ENCODE measurements at places on chromosomes 12 and 14. TPM values are rescaled to one million over a fixed set of nuclear protein-coding genes. Genes with fewer than 3 reads are reported as not detected.

- no peak for DNase-seq
These were observed 210.2 kb upstream of the NPAS3 start for GRCh38 chr14:32728526-32728925.

- peak; percentile 35 for DNase-seq
These were observed 68.0 kb downstream of the RNF34 start for GRCh38 chr12:121467638-121468498.

DNA sequence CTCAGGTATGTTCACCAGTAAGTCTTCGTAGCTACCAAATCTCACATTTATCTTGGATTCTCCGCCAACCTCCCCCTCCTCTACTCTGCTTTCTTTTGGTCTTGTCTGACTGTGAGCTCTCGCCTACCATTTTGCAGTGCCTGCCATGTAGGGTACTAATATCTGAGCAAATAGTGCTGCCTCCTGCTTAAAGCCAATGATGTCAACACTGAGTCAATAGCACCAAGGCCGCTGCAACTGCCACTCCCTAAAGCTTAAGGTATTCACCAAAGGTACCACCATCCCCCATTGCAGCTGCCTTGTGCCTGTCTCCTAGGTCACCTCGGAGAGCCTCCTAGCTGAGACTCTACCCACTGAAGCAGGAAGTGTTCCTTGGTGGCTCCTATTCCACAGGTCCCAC is 114.8 kb upstream of the FUT8 start:
- DNase-seq: no peak

DNA sequence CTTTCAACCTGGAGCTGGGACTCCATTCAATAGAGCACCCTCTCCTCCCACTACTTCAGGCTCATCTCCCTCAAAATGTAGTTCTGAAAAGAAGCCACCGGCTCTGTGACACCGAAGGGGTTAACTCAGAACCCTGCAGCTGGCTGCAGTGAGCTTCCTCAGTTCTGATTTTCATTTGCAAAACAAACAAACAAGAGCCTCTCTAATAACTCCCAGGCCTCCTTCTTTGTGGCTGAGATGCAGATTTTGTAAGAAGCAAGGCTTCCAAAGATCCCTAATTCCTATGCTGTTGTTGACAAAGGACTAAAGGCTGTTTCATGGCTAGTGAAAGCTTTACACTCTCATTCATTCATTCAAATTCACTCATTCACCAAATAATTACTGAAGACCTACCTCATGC is 333.4 kb upstream of the TBX3 start:
- no peak for DNase-seq

SLCO1B1 gene
- not detected for total RNA-seq

DNA sequence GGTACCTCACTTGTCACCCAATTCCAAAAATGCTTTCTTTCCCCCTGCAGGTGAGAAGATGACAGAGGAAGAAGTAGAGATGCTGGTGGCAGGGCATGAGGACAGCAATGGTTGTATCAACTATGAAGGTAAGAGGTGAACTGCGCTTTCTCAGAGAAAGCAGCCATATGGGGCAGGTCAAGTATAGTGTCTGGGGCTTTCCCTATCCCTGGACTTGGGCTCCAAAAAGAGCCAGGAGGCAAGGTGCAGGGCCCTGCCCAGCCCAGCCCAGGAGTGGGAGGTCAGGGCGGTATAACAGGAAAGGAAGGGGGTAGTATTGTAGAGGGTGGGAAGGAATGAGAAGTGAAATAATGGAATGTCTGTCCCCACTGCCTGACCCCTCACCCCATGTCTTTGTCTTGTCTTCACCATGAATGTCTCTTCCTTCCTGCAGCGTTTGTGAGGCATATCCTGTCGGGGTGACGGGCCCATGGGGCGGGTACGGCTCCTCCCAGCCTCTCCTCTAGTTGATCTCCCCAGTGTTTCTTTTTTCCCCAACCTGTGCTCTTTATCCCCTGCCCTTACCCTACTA is 2.1 kb downstream of the MYL6 start:
- DNase-seq: no peak

C12orf54 gene
- total RNA-seq: not detected

- no peak for DNase-seq
These were observed 112.8 kb downstream of the NAV3 start for GRCh38 chr12:77943466-77943865.

SERPINA3 gene
- 223 TPM for total RNA-seq

GRCh38 chr12:110372056-110372425 is 31.5 kb downstream of the ANAPC7 start:
- DNase-seq: no peak

GRCh38 chr14:44954750-44955149 is 7.0 kb downstream of the KLHL28 start:
- no peak for DNase-seq

BEGAIN gene
- 0.53 TPM for total RNA-seq

SLC17A8 gene
- total RNA-seq: not detected

- DNase-seq: no peak
These were observed 280.4 kb upstream of the GARIN6 start for GRCh38 chr12:99367181-99367580.

GRCh38 chr12:92556637-92557421 is 146.0 kb upstream of the PLEKHG7 start:
- no peak for DNase-seq

DNA sequence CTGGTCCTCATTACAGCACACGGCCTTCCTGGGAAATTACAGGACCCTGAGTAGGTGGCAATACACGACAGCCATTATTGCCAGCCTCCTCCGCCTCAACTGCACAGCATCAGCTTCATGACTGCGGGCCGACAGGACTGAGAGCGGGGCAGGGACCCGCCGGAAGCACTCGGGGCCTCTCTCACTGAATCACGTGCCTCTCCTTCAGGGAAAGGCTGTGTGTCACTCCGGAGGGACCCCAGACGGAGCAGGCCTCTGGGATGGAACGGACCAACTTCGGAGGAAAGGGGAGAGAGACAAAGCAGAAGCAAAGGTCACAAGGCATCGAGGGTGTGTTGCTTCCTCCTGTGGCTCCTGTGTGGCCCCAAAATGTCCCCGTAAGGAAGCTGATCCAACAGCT is 90.0 kb downstream of the RNF34 start:
- no peak for DNase-seq

SIX6 gene
- total RNA-seq: not detected

DNA sequence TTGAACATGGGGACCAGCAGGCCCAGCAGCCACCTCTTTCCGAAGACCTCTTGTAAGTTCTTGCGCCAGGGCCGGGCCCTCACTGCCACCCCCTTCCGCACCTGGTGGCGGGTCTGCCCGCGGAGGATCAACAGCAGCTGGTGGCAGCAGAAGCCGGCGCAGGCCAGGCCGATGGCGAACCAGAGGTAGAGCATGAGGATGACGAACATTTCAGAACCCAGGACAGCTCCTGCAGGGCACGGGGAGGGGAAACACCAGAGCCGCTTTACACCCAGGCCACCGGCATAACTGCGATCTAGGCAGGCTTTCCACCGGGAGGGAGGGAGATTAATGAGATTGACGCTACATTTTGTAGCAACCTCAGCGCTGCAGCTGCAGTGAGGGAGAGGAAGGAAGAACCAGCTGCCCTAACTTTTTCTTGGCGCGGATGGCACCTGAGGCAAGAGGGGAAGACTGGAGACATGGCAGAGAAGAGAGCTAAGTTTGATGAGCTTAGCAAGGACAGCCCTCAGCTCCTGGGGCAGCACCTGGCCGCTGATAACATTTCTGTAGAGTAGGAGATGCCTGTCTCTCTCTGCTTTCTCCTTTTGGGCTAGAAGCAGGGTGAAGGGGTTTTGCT is 7.8 kb downstream of the ZDHHC22 start:
- no peak for DNase-seq

DNA sequence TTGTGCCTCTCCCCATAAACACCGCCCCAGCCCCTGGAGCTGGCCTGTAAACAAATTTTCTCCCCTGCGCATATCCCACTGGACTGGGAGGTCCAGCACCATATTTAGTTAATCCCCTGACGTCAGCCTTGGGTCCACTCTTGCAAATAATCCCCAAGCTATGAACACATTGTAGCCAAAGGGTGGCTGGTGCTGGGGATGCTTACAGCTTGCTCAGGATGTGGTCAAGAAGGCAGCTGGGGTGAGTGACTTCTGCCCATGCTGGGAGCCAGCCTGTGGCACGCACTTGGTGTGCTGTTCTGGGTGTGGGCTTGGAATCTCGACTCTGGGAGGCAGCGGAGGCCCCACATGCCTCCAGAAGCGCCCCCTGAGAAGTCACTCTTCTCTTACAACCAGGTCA is 32.1 kb downstream of the CMKLR1 start:
- no peak for DNase-seq

DNA sequence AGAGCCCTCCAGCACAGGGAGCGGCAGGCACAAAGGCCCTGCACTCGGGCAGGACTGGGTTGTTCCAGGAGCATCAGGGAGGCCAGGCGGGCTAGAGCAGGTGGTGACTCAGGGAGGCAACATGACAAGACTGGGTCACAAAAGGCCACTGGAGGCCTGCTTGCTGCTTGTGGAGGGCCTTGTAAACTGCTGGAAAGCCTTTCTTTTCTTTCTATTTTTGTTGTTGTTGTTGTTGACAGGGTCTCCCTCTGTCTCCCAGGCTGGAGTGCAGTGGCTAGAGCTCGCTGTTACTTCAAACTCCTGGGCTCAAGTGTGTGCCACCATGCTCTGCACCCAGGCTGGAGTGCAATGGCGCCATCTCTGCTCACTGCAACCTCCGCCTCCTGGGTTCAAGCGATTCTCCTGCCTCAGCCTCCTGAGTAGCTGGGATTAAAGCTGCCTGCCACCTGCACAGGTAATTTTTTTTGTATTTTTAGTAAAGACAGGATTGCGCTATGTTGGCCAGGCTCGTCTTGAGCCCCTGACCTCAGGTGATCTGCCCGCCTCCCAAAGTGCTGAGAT is 11.8 kb upstream of the RCOR1 start:
- no peak for DNase-seq

- DNase-seq: no peak
These were observed 27.7 kb upstream of the RNU6-8 start for GRCh38 chr14:32230695-32231280.

- no peak for DNase-seq
These were observed 213.4 kb upstream of the NUDT4 start for GRCh38 chr12:93164103-93164880.

DNA sequence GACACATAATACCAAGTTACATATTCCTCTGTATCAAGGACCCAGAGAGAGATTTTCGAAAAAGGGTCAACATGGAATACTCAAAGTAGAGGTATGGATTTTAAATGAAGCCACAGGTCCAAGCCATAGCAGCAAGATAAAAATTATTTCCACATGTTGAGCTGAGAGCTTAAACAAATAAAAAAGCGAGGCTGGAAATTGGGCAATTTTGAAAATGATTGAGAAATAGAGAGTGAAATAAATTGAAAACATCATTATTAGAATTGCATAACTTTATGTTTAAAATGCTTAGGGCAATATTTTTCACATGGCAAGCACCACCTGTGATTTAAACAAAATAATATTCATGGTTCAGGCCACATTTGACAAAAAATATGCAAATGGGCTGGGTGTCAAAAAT is 1251.0 kb upstream of the USP15 start:
- no peak for DNase-seq

ACSM4 gene
- not detected for total RNA-seq

DNA sequence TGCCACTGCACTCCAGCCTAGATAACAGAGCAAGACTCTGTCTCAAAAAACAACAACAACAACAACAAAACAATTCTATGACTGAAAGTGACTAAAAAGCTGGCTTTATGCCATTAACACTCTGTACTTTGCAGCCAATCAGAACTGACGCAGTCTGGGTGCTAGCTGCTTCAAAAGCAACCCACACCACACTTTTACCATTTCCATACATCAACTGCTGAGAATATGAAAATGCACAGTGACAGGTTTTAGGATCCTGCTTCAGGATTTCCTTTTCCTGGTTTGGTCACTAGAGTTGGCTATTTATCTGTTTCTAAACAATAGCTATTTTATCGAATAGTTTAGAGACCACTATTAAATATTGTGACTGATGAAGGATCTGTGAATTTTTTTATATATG is 23.1 kb upstream of the P2RX4 start:
- no peak for DNase-seq

- no peak for DNase-seq
These were observed 30.0 kb downstream of the DGLUCY start for GRCh38 chr14:91143862-91144261.

LIN7A gene
- 0.49 TPM for total RNA-seq

CLEC9A gene
- not detected for total RNA-seq

DNA sequence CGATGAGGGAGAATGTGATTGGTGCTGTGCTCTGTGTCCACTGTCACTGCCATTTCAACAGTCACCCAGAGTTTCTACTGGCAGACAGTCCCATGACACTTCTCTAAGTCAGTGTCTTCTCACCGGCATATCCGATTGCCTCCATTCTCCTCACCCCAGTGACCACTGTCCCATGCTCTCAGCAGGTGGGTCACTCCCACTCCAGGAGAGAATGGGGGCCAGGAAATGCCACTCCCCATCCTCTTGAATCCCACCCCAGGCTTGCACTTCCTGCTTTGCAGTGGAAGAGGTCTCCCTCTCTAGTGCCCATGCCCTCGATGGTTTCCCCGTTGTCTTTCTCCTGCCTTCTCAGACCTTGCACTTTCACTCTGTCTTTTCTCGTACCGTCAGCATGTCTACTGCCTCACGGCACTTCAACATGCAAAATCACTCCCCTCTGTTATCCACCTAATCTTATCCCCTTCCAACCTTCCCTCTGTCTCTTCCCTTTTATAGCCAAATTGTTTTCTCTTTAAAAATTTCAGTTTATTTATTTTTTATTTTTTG is 2.2 kb upstream of the EP400 start:
- DNase-seq: no peak

DNA sequence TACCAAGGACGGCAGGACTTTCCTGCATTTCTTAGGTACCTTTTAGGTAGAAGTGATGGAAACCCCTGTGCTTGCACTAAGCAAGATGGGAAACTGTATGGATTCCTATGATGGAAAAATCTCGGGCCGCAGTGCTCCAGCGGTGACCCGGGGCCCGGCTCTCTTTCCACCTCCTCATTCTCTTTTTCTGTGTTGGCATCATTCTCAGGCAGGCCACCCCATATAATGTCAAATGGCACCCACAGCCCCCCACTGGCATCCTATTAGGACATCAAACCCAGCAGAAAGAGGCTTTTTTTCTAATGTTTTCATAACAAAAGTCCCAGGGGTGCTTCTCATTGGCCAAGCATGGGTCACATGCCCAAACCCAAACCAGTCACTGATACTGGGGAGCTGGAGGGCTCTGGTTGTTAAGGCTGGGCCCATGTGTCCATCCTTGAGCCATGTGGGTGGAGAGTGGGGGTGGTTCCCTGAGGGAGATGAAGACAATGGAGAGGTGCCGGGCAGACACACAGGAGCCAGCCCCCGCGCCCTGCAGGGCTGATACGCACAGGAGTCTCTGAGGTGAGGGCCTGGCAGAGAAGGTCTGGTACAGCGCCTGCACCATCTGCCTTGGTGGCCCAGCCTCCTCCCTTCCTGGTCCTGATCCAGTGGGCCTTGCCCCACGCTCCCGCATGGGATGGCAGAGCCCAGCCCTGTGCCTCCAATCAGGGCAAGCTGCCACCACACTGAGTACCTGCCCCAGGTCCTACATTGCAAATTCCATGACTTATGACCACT is 142.1 kb downstream of the CALM1 start:
- no peak for DNase-seq
